ENCODE measurements at places on chromosomes 3 and 15.

DNA sequence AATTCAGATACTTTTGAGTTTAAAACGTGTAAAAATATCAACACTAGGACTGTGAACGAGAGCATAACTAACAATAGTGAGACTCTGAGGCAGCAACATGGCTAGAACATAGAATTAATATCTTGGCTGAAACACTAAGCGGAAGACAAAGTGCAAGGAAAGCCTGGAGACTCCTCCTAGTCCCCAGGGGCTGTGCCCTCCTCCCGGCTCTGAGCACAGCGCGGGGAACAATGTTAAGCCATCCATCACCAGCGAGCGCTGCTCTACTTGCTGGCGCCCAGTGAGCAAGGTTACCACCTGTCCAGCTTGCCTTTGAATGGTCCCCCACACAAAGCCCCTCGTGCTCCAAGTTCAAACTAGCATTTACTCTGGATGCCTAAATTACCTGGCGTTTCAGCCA is 436.9 kb downstream of the FOXP1 start:
- no peak for DNase-seq

GRCh38 chr3:69665026-69665737 is 74.1 kb upstream of the MITF start:
- no peak for DNase-seq

DNA sequence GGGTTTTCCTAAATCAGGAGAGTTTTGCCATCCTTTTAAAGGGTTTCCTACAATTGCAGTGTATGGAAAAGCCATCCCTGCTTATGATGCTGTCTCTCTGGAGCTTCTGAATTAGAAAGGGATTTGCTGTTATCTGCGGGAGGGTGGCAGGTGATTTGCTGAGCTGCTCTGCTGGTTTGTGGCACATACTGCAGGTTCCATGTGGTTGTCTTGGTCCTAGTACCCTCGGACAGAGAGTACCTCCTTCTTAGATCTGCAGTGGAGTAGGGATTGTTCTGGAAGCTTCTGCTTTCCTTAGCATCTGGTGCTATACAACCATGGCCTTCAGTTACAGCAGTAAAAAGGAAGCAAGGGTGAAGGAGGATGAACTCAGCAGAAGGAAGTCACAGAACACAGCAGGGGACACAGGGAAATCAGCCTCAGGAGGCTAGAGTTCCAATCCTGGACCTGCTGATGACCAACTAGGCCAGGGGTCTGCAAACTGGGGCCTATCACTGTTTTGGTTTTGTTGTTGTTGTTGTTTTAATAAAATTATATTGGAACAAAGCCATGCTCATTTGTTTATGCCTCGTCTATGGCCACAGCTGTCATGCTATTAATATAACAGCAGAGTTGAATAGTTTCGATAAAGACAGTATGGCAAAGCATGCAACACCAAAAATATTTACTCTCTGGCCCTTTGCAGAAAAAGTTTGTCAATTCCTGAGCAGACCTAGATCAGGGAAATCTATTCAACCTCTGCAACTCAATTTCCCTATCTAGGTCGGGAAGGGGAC is 39.5 kb downstream of the STARD5 start:
- no peak for DNase-seq

GRCh38 chr3:198030125-198030524 is 70.1 kb downstream of the LMLN start:
- DNase-seq = no peak

DNA sequence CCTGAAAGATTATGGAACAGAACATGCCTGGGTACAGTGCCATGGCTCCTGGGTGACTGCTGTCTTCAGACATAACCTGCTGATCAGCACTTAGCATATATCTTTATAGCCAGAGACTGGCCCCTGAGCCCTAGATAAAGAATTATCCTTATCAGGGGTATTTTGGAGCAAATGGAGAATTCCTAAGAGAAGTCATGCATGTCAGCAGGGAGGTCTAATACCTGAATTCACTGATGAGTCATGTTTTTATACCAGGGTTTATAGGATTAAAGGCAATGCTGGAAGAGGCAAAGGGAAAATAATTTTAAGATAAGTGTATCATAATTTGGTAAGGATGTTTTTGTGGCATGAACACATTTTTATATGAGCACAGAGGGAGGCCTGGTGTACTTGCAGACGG is 159.8 kb downstream of the ADAMTSL3 start:
- no peak for DNase-seq

GRCh38 chr3:177295116-177295515 is 97.8 kb upstream of the TBL1XR1 start:
- DNase-seq = no peak

- DNase-seq = no peak
These were observed 73.1 kb downstream of the OXSM start for GRCh38 chr3:25863011-25863415.

DNA sequence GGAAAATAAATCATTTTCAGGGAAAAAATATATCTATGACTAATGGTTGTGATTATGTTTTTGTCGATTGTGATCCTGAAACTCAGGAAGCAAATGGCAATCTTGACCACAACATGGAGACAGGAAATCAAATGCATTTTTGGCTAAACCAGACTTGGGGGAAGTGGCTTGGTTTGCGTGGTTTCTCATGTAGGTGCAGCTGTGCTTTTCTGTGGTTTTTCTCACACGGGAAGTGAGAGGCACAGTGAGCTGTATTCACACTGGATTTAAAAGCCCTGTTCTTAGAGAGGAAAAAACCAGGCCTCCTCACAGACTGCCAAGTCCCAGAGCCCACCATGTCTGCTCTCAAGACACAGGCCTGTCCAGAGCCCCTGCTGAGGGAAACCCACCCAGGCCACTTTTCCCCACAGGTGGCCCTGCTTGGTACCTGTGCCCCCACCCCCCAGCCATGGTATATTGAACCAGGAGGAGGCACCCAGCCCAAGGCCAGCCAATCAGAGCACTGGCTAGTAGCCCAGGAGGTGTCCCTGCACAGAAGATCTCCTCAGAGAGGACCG is 46.1 kb downstream of the BTD start:
- peak; percentile 16 for DNase-seq

DNA sequence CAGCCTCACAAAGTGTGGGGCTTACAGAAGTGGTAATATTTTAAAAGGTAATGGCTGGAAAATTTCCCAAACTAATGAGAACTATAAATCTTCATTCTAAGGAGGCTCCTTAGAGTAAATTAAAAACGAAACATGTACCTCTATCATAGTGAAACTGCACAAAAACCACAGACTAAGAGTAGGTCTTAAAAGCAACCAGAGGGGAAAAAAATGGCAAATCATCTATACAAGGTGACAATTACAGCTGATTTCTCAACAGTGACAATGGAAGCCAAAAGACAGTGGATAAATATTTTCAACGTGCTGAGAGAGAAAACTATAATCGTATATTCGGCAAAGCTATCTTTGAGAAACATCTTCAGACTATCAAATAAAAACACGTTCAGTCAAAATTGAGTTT is 20.6 kb downstream of the HEG1 start:
- DNase-seq = no peak

GRCh38 chr3:195160257-195160898 is 110.6 kb downstream of the XXYLT1 start:
- no peak for DNase-seq

DNA sequence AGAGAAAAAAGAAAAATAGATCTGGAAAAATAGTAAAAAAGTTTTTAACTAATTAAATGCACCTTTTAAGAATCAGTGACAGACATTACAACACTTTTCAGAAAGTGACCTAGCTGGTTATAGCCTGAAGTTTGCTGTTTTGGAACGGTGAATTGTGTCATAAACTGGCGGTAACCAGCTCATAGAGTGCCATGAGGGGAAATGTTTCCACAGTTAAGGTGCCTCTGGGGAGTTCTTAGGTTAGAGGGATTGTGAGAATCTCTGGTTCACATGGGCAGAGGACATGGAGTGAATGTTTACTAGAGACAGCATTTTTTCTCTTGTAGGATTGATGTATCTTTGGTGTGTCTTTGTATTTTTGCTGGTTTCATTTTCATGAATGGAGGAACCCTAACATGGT is 2.8 kb downstream of the TBC1D23 start:
- DNase-seq = no peak

Data from stimulated activated CD4-positive, alpha-beta T cell treated with anti-CD3 and anti-CD28 coated beads, Interleukin-1b, Interleukin-23, amount 100 ng/mL, for 1 hour (primary cell).